ENCODE measurements at places on chromosomes 12 and 14. TPM values are rescaled to one million over a fixed set of nuclear protein-coding genes. Genes with fewer than 3 reads are reported as not detected.

The WNT5B gene
- not detected for total RNA-seq

The RPL10L gene
- total RNA-seq = not detected

The ARHGEF40 gene
- total RNA-seq = 0.75 TPM

The CLEC2D gene
- 122 TPM for total RNA-seq

The DDX11 gene
- 257 TPM for total RNA-seq

The KCTD10 gene
- total RNA-seq = 92.0 TPM

The PRH2 gene
- total RNA-seq = not detected

The RERG gene
- not detected for total RNA-seq

- DNase-seq = no peak
Observed at GRCh38 chr12:46661110-46661845, 164.5 kb downstream of the SLC38A4 start.

DNA sequence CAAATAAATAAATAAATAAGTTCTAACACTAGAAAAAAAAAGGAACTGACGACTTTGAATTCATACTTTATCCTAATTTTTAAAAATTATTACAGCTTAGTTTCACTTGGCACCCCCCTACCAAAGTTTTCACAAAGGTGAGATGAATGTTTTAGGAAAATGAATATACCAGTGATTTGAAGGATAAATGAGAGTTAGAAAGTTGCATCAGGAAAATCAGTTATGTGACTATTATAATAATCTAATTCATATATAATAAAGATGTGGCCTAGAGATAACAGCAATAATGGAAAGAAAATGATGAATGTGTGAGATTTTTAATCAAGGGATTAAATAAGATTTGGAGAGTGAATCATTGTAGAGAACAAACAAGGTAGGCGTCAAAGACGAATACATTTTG, 103.0 kb upstream of the RAP1B start:
- DNase-seq = no peak

GRCh38 chr12:116516657-116517056, 42.5 kb upstream of the MAP1LC3B2 start:
- no peak for DNase-seq

GRCh38 chr12:80162177-80162576, 62.8 kb downstream of the OTOGL start:
- no peak for DNase-seq

DNA sequence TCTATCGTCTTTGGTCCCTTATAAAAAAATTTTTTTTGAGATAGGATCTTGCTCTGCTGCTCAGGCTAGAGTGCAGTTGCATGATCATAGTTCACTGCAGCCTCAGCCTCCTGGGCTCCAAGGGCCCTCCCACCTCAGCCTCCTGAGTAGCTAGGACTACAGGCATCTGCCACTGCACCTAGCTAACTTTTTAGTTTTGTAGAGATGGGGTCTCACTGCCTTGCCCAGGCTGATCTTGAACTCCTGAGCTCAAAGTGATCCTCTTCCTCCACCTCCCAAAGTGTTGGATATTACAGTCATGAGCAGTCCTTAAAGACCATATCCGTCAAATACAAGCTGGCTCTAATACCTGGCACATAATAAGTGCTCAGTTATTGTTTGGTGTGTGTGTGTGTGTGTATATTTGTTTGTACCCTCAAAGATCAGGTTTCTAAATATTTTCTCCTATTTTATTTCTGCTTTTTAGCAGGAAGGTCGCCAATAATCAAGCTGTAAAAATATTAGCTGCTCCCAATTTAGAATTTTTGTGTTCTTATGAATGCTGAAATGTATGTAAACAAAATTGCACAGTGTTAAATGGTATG, 30.5 kb downstream of the SRGAP1 start:
- DNase-seq = no peak

DNA sequence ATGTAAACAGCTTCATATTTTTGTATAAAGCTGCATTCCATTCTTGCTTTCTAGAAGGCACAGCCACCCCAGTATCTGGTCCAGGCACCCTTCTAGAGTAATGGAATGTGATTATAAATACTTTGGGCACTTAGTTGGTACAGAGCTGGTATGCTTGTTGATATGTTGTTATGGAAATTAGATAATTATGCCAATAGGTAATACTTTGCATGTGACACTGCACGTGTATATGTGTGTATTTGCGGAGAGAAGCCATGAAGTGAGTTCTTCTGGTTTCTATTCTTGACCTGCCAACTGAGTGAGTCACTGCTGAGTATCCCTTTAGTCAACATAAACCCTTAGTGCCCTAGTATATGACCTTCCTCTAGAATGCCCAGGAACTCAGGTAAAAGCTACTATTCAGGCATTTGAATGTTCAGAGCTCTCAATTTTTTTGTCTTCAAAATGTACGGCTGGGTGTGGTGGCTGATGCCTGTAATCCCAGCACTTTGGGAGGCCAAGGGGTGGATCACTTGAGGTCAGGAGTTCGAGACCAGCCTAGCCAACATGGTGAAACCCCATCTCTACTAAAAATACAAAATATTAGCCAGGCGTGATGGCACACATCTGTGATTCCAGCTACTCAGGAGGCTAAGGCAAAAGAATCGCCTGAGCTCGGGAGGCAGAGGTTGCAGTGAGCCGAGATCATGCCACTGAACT, 6.2 kb upstream of the TCP11L2 start:
- DNase-seq = no peak

DNA sequence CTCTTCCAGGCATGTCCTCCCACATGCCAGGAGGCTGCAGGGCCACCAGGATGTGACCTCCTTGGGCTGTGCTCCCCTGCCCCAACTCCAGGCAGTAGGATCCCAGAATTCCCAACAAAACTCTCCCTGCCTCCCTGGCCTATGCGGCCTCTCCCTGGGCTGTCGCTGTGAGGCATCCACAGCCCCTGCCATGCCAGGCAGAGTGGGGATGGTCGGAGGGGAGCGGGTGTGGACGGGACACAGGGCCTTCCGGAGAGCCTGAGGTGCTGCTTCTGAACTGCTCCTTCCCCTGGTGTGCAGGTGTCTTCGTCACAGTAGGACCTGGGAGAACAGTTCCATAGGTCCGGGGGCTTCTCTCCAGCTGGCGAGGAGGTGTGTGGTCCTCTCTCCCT, 18.3 kb downstream of the GPR132 start:
- no peak for DNase-seq

DNA sequence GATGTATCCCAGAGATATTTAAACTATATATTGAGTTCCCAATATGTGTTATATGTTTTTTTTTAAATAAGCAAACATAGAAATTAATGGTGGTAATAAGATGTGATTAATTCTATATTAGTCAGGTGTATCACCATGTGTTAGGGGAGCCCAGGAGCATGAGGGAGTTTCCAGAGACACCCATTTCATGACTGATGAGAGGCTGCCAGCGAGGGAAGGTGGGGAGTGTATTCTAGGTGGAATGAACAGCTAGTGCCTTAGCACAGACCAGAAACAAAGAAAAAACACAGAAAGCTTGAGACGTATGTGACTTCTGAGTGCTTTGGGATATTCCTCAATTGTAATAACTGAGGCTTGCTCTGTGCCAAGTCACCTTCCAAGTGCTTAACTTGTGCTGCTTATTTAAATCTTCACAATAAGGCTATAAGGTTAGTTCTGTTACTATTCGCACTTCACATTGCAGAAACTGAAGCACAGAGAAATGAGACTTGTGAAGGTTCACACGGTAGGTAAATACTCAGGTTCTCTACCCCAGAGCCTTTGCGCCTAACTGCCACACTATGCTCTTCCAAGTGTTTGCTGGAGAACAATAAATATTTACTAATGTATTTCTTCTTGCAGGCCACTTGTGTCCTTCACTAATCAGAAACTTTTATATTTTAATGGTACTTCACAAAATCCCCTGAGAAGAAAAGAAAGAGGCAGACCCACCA, 17.9 kb upstream of the MGP start:
- DNase-seq = no peak

GRCh38 chr14:73461478-73462047, 3.2 kb upstream of the NUMB start:
- DNase-seq = no peak

GRCh38 chr12:124727264-124727800, 136.3 kb downstream of the SCARB1 start:
- DNase-seq = no peak

DNA sequence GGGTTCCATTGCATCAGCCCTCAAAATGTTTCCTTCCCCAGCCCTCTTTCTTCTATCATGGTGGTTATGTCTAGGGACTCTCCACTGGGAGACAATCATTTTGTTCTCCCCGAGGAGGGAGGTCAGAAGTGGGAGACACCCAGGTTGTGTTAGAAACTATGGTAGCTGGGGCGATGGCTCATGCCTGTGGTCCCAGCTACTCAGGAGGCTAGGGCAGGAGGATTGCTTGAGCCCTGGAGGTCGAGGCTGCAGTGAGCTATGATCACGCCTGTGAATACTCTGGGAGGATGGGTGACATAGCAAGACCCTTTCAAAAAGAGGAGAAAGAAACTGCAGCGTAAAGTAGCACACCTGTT, 13.0 kb upstream of the LRRC23 start:
- no peak for DNase-seq

DNA sequence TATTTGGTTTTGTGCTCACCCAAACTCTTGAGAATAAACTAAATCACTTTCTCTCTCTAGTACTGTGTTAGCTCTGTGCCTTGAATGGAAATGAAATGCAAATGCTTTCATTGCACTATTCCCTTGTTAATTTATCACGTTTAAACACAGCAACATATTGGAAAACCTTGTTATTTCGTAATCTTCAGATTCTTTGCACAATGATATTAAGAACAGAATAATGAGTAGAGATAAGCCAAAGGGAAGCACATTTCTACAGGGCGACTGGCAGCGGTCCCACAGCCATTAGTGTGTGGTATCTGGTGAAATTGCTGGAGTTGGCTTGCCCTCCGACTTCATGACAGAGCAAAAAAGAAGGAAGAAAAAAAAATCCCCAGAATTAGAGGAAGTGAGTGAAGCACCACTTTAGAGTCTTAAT, 166.1 kb upstream of the E2F7 start:
- DNase-seq = no peak

GRCh38 chr12:93245543-93245942, 132.2 kb upstream of the NUDT4 start:
- DNase-seq = no peak

DNA sequence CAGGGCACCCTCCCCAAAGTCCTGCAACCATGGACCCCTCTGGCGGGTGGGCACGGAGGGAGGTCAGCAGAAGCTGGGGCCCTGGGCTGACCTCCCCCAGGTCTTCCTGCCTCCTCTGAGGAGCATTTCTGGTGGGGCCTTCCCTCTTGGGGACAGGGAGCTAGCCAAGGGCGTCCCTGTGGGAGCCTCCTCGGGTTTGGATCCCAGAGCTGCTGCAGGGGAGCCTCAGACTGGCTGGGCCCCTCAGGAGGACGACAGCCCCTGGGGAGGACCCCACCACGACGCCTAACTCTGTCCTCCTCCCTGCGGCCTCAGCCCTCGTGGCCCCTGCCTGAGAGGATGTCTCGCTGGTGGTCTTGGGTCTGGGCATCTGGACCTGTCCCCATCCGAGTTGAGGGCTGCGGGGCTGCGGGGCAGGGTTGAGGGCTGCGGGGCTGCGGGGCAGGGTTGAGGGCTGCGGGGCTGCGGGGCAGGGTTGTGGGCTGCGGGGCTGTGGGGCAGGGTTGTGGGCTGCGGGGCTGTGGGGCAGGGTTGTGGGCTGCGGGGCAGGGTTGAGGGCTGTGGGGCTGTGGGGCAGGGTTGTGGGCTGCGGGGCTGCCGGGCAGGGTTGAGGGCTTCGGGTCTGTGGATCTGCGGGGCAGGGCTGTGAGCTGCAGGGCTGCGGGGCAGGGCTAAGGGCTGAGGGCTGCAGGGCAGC, 37.4 kb downstream of the FBRSL1 start:
- DNase-seq = no peak

DNA sequence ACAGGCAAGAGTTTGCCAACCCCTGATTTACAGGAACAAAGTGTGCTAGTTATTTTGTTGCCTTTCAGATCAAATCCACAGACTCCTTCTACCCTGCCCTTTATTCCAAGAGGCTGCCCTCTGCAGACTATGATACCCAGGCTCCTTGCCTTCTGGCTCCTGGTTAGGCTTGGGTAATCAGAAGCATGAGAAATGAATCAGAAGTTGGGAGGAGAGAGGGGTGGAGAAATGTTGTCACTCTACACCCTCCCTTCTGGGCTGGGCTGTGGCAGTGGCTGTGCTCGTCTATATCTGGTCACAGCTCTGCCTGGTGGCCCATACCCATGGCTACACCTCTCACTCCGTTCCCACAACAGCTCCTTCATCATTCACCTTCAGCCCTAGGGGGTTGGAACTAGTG, 204.6 kb upstream of the PLXNC1 start:
- no peak for DNase-seq

Data from natural killer cell treated with Interleukin-12 subunit alpha and Interleukin-12 subunit beta and Interleukin-15 and Interleukin-18, amount 100 ng/mL, for 72 hours (primary cell).